T-helper 22 cell (primary cell): ENCODE measurements at places on chromosomes 6 and 20.

DNA sequence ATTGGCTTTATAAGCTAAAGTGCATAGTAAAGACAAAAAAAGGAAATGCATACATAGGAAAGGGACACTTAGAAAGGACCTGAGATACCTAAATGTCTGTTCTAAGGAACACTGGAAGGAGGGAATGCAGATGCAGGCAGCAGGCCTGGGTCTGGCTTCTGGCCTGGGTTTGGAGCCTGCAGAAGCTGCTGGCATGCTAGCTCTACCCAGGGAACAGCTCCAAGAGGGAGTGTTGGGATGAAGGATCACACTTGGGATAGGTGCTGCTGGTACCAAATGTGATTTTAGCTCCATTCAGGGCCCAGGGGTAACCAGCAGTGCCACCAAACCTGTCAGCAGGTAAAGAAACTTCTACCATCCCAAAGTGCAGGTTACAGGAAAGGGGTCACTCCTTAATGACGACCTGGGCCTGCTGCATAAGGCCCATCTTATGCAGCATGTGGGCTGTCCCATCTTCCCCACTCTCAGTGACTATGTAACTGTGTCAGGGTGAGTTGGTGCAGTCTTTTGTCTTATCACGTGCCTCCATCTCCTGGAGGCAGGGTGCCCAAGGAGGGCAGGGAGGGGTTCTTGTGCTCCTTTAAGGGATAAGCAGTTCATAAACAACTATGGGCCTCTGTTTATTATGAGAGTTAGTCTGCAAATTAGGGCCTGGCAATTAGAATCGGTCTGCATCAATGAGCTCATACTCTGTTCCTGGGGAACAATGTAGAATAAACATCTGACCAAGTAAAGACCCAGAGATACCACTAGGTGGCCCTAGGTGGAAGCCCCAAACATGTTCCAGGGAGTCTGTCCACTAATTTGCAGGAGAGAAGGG lies 26.9 kb downstream of the DDX27 start:
- no peak for DNase-seq

DNA sequence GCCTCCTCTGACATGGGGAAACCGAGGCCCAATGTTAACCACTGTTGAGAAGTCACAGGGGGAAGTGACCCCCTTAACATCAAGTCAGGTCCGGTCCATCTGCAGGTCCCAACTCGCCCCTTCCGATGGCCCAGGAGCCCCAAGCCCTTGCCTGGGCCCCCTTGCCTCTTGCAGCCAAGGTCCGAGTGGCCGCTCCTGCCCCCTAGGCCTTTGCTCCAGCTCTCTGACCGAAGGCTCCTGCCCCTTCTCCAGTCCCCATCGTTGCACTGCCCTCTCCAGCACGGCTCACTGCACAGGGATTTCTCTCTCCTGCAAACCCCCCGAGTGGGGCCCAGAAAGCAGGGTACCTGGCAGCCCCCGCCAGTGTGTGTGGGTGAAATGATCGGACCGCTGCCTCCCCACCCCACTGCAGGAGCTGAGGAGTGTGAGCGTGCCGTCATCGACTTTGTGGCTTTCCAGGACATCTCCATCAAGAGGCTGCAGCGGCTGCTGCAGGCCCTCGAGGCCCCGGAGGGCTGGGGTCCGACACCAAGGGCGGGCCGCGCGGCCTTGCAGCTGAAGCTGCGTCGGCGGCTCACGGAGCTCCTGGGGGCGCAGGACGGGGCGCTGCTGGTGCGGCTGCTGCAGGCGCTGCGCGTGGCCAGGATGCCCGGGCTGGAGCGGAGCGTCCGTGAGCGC lies 1.6 kb downstream of the TNFRSF6B start:
- no peak for DNase-seq

GRCh38 chr20:6868861-6869260 lies 101.4 kb downstream of the BMP2 start:
- no peak for DNase-seq

DNA sequence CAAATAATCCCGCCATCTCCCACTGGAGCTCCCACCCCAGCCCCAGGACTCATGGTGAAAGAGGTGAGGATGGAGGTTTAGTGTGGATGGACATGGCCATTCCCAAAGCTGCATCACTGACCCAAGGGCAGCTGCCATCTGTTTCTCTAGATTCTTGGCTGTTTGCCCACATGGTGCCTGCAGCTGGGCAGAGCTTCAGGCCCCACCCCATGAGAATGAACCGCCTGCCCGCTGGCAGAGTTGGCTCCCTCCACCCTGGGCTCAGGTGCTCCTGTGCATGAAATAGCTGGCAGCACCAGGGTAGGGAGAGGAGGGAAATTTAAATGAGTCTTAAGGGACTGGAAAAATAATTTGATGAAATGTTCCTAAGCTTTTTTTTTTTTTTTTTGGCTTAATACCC lies 17.4 kb downstream of the SCML4 start:
- DNase-seq, result no peak

GRCh38 chr20:32871627-32872160 lies 13.0 kb downstream of the EFCAB8 start:
- no peak for DNase-seq

DNA sequence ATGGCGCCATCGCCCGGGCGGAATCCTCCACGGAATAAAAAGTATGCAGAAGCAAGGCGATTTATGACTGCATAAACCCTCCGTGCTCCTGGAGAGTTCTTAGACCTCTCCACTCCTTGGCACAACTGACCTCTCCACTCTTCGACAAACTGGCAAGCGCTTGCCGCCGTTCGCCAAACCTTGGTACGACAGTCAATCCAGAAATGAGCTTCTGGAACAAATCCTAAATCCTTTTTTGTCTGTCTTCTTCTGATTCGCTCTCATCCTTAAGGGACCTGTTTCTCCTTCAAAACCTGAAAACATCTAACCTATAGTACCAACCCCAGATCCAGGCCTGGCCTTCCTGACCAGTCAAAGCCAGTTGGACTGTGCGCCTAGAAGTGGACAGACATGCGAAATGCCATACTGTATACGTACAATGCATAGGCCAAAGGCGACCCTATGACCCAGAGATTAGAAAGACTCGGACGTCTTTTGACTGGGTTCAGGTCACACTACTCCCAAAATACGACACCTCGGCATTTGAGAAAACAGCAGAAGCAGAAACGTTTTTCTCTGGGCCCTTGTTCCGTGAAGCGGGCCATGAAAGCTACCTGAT lies 59.4 kb downstream of the TRIM27 start:
- no peak for DNase-seq

GRCh38 chr6:94177429-94177828 lies 758.1 kb upstream of the EPHA7 start:
- DNase-seq, result no peak

GRCh38 chr6:135212020-135212806 lies 31.1 kb downstream of the MYB start:
- DNase-seq, result no peak

DNA sequence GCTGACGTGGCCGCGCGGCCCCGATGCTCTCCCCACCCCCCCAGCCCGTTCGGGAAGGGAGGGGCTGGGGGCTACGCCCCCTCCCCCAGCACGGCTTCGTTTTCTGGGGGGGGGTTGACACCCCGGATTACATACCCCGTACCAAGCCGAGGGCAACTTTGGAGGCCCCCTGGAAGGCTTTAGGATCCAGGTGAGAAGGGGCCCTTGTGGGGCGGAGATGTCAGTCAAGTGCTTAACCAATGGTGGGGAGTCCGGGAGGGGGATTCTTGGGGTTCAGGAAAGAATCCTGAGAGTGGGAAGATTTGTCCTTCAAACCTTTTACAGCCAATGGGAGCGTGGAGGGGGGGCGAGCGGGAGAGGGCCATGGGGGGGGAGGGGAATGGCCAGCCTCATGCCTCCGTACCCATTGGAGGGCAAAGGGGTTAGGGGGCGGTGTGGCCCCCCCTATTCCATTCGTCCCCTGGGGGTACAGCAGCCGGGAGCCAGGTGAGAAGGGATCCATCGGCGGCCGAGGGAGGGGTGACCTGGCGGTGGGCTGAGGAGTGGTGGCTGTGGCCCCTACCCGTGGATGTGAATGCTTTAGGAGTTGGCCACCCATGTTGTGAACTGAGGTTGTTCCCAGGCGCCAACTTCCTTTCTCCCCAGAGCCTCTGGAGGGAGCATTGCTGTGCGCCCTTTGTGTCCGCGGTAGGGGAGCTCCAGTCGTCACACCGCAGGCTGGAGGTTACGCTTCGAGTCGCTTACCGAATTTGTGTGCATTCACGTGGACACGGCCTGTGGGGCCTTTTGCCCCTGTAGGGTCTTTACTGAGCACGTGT lies 682 bp downstream of the BRD2 start:
- peak; percentile 44 for DNase-seq

DNA sequence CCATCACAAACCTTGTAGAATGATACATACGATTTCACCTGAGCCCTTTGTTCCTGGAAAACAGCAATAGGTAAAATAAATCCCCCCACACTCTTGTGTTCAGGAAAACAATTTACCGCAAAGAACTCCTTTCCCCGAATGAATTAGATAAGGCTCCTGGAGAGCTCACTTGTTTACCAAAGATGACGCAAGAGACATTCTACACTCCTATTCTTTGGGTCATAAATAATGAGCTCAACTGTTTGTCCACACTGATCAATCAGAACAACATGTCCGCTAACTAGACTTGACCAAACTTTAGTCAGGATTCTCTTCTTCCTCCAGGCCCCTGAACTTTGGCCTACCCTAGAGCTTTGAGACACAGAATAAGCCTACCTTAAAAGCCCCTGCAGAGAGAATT lies 271.9 kb upstream of the OPRM1 start:
- DNase-seq, result no peak

DNA sequence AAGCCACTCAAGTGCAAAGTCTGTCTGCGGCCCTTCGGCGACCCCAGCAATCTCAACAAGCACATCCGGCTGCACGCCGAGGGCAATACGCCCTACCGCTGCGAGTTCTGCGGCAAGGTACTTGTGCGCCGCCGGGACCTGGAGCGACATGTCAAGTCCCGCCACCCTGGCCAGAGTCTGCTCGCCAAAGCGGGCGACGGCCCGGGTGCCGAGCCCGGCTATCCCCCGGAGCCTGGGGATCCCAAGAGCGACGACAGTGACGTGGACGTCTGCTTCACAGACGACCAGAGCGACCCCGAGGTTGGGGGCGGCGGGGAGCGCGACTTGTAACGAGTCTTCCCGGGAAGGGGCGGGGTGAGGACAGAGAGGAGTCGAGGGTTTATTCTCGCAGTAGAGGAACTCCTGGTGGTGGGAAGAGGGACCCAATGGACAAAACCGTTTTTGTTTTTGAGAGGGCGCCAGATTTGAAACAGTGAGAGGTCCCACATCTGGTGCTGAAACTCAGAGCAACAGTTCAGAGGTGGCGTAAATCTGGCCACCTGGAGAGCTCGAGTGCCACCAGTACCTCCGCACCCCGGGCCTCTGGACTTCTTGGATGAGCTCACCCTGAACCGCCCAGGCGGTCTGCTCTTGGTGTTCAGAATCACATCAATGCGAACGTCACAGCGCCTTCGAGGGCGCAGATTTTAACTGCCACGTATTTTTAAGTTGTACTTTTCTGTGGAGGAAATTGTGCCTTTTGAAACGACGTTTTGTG lies 8.0 kb downstream of the PRDM13 start:
- no peak for DNase-seq
